Caco-2 (cell line): ENCODE measurements at places on chromosomes 7 and 10. TPM values are rescaled to one million over a fixed set of nuclear protein-coding genes. Genes with fewer than 3 reads are reported as not detected.

The SPAG6 gene
- total RNA-seq: 0.79 and 0.81 TPM in 2 replicates

The MBL2 gene
- 0.20 and 0.46 TPM in 2 replicates for total RNA-seq

- DNase-seq: no peak
Observed at GRCh38 chr7:36653663-36654355, 70.5 kb downstream of the AOAH start.

GRCh38 chr7:17134786-17135185 lies 163.7 kb upstream of the AHR start:
- DNase-seq: no peak

- no peak for DNase-seq
Observed at GRCh38 chr7:121966935-121967332, 94.0 kb downstream of the PTPRZ1 start.

The SMNDC1 gene
- total RNA-seq: 51.6 and 52.4 TPM in 2 replicates

DNA sequence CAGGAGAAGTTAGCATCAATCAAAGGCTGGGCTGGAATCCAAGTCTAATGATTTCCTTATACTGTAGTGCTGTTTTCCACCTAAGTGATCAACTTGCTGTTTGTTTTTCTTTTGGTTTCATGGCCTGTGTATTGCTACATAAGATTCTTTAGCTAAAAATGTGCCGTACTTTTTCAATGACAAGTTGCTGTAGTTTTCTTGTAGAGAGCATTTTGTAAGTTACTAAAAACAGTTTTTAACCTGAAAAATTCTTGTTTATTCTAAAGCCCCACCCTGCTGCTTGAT lies 1.3 kb downstream of the HELLS start:
- DNase-seq: no peak

The SFRP4 gene
- not detected in 2 replicates for total RNA-seq

The SPOCK2 gene
- 1.6 and 3.0 TPM in 2 replicates for total RNA-seq

DNA sequence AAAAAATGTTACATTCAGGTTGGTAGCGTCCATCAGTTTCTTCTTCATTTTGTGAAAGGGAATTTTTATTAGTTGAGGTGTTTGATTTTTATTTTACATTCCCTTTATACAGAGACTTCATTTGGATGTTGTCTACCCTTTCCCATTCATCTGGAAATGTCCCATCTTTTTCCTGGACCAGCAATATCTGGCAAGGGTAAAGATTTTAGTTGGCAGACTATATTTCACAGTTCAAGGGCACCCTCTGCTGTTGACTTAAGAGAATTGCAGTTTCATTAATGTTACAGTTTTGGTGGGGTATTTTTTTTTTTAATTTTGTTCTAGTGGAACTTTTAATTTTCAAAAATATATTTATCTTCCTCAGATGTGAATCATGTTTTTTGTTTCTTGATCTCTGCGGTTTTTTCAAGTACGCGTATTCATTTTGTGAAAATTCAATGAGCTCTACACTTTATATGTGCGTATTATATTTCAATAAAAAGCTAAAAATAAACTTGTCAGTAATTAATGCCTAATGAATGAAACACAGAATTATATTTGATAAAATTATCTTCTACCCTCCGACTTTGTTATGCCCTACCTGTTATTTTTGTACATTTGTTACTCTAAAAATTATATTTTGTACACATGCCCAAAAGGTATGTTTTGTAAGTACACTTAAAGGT lies 97.9 kb upstream of the KLF14 start:
- peak; percentile 29 for DNase-seq

DNA sequence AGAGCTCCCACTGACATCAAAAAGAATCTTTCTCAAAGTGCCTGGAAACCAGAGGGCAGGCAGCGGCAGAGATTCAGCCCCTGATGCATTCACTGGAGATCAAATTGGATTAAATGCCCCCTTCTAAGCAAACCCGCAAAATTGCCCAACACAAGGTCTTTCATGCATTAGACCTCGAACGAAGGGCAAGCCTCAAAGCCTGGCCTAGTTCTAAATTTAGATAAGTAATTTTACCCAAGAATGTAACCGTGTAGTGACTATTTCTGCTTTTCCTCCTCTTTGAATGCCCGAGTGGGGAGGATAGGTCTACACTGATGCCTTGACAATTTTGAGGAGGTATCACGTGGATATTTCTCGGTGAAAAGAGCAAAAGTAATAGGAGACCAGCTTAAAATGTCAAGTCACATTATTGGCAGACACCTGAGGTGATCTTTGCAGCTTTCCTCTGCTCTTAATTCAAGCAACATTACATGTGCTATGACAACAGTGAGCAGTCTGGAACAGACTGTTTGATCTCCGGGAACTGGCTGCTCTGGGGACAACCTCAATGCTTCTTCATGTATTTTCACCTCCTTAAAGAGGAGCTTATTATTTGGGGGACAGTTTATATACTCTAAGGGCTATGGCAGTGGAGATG lies 1263.5 kb upstream of the AUTS2 start:
- DNase-seq: no peak

The AKAP9 gene
- total RNA-seq: 73.8 and 79.4 TPM in 2 replicates

The TEX47 gene
- total RNA-seq: not detected in 2 replicates

- DNase-seq: peak; percentile 65
Observed at GRCh38 chr7:27661811-27662489, 733 bp downstream of the HIBADH start.

The DNAJB12 gene
- 56.0 and 58.1 TPM in 2 replicates for total RNA-seq

The ASB15 gene
- not detected in 2 replicates for total RNA-seq

The OR9A2 gene
- total RNA-seq: not detected in 2 replicates

- no peak for DNase-seq
Observed at GRCh38 chr7:37211097-37211880, 237.4 kb downstream of the ELMO1 start.

DNA sequence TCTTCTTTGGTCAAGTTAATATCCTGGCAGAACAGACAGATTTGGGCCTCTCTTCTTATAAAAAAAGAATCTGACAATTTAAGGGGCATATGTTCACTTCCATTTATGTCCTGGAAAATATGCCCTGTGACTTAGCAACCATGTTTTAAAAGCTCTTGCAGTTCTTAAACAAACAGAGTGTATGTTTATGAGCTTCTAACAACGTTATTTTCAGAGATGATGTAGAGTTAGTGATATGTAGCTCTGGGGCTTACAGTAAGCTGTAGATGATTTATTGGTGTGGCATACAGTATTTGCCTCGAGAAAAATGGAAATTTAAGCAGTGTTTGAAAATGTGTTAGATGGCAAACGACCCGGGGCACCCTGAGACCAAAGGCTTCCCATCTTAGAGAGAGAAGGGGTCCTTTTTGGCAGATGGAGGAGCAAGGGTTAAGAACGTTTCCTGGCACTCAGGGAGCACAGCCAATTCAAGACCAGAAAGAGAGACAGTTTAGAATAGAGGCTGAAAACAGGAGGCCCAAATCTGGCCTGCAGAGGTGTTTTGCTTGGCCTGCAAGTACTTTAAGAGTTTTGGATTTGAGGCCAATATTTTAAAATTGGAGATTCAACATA lies 397.5 kb downstream of the KCNMA1 start:
- no peak for DNase-seq

GRCh38 chr7:142598297-142598696 lies 151.0 kb upstream of the PRSS1 start:
- no peak for DNase-seq

The SEMA3E gene
- 0.20 TPM in 1 of 2 replicates, not detected in the other for total RNA-seq

- no peak for DNase-seq
Observed at GRCh38 chr10:49194212-49194920, 6.2 kb upstream of the TMEM273 start.

DNA sequence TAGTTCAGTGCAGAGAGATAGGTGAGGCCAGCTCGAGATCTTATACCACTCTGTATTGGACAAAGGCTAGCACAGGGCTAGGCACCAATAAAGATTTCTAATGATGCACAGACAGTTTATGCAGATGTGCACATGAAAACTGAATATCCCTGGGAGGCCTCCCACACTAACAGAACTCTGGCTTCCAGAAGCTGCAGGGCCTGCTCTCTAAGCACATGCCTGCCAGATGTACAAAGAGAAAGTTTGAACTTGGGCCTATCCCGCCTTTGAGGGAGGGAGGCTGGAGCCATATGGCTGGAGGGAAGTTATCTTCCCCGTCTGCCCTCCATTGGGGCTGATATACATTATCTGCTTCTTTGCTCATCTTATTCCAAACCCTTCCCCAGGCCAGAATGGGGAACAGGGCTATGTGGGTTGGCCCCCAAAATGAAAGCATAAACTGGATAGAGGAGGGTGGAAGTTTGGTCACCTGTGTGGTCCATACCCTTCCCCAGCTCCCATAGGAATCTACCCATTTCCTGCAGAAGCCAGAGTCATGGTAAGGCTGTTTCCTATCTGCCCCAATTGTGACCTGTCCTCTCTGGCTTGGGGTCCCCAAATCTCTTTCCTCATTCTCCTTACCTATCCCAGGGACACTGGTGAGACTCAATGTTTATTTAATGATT lies 3.8 kb downstream of the KAZALD1 start:
- no peak for DNase-seq

The MCM10 gene
- 55.0 and 62.6 TPM in 2 replicates for total RNA-seq

DNA sequence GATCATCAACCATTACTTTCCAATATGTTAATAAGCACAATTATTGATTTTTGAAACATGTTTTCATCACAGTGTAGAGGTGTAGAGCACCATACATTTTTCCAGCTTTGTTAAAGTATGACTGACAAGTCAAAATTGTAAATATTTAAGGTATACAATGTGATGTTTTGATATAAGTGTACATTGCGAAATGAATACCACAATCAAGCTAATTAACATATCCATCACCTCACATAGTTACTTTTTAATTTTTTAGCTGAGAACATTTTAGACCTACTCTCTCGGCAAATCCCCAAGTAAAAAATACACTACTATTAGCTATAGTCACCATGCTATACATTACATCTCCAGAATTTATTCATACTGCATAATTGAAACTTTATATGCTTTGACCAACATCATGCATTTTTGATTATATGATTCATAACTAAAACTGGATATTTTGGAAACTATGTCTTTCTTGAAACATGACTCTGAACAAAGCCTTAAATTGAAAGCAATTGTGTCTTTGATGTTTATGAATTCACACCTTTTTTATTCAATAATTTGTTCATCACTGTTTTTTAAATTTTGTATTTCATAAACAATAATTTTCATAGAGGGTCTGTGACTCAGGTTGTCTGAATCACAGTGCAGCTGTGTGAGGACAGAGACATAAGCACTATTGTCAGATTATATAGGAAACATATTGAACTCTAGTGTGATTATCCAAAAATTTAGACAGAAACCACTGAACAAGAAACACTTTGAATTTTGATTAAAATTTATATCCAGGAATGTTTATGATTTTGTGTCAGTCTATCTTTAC lies 486.1 kb downstream of the SEMA3D start:
- no peak for DNase-seq

DNA sequence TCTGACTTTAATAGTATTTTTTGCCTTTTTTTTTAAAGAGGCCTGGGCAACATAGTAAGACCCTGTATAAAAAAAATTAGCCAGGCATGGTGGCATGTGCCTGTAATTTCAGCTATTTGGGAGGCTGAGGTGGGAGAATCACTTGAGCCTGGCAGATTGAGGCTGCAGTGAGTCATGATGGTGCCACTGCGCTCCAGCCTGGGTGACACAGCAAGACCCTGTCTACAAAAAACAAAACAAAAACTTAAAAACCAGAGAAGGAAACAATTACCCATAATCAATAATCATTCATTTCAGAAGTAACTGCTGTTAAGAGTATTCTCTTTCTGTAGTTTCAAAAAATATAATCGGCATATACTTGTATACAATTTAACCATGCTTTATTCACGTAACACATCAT lies 28.0 kb downstream of the VPS26A start:
- no peak for DNase-seq

DNA sequence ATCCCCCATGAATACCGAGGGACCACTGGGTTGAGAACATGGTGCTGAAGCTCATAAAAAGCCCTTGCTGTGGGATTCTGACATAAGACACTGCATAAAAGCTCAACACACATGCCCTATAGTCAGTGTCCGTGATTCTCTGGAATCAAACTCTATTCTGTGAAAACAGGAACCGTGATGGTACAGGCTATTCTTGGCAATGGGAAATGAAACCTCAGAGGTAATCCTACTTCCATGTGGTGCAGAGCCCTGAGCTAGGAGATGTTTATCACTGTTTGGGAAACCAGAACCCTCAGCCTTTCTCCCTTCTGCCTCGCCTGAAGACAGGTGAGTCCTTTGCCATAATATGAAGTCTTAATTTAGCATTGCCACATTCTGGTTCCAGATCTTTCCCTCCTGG lies 80.8 kb upstream of the PRSS1 start:
- DNase-seq: no peak

The CDC14C gene
- total RNA-seq: not detected in 2 replicates

DNA sequence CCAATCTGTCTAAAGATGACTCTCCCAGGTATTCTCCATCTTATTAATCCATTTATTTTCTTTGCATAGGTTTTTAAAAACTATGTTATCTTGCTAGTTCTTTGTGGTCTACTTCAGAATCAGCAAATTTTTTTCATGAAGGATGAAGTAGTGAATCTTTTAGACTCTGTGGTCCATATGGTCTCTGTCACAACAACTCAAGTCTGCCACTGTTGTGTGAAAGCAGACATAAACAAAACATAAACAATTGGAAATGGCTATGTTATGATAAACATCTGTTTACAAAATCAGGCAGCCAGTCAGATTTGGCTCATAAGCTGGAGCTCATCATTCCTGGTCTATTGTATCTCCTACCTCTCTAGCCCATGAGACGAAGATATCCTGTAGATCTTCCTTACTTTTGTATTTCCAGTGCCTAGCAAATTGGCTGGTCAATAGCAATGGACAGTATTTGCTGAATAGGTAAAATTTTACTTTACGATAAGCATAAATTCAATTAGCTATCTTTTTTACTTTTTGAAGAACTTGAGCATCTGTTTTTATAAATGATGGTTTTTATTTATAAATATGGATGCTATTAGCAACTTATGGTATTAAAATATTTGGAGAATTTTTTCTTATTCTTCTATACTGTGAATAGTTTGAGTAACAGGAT lies 104.6 kb upstream of the SGCE start:
- DNase-seq: no peak

GRCh38 chr10:6956562-6956961 lies 376.5 kb upstream of the PRKCQ start:
- no peak for DNase-seq

DNA sequence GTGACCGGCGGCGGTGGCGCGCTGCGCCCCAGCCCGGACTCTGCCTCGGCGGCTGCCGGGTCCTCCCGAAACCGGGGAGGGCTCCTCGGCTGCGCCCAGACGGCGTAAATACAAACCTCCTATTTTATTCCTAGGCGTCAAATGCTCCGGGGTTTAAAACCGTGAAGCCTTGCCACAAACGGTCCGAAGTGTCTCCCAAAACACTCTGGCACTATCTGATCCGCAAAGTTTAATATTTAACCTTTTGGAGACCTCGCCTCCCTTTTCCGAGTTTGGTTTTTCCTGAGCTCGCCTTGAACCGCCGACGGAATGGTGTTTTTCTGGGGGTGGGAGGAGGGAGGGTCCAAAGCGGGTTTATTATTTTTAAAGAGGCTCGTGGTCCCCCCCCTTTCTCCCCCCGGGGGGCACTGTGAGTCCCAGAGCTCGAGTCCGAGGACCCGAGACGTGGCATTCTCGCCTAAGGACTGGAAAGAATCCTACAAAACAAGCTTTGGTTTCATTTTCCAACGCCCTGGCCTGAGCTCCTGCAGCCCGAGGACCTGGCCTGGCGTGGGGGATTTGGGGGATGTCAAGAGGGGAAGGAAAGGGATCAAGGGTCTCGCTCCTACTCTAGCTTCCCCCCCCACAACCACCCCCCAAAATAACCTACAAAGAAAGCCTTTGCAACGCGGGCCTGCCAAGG lies 1.8 kb downstream of the TNRC18 start:
- peak; percentile 82 for DNase-seq
